ENCODE measurements at places on chromosomes 3 and 15.

GRCh38 chr3:58622436-58622835, 44.1 kb downstream of the FAM3D start:
- DNase-seq, result no peak

- DNase-seq, result peak; percentile 54
These were observed 77.1 kb downstream of the WDR76 start for GRCh38 chr15:43903864-43904290.

GRCh38 chr3:175422744-175423143, 563.6 kb downstream of the NAALADL2 start:
- DNase-seq, result no peak

DNA sequence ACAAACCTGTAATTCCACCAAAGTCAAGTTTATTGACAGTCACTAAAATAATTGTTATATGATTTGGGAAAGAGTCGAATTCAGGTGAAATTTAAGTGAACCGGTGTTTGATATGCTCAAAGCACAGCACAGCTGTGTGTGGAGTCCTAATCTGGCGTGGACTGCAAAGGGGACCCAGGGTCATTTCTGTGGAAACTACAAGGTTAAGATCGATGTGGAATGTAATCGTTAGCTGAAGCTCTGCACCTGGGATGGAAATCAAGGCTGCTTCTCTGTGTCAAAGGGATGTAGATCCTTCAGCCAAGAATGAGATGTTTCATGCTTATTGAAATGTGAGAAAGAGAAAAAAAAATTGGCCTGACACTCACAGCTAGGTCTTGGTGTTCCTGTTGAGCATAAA, 1.6 kb upstream of the ELP6 start:
- DNase-seq, result no peak

DNA sequence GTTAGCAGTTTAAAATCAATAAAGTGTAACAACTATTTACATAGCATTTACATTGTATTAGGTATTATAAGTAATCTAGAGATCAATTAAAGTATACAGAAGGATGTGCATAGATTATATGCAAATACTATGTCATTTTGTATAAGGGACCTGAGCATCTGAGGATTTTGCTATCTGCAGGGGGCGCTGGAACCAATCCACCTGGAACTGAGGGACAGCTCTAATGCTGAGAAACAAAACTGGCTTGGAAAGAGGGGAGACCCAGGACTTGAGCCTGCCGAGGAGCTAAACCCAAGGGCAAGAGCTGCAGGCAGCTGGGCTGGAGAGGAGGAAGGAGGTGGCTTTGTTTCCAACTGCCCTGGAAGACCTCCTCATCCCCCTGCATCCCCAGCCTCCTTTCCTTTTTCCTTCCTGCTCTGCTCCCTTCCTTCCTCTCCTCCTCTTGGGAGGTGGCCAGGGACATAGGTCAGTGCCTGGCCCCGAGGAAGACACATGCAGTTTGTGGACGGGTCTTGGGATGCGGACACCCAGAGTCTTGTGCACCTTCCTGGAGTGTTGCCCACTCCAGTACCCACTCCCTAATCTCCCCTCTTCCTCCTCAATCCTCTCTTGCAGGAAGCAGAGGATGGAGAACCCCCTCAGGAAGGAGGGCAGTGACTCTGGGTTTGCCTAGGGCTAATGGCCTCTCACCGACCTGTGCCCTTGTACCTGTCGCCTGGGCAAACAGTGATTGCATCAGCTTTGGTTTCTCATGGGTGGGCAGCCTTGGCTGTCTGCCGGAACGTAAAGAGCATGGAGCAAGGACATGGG, 825 bp upstream of the RTP3 start:
- DNase-seq, result peak; percentile 57

DNA sequence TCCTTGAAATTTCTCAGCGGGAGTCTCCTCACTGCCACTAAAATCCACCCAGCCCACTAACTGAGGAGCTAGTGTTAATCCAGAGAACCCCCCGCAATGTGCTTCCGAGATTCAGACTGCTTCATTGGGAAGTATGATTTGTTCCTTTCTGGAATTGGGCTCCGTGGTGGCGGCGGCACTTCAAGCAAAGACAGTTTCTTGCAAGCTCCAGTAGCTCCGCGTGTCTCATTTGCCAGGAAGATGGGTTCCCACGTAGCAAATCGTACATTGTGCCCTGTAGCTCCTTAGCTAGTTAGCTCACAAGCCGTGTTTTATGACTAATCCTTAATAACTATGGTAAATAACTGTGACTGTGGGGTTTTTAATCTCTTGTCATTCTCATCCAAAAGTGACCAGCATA, 45.4 kb downstream of the SLC6A1 start:
- DNase-seq, result no peak

GRCh38 chr3:66466606-66467270, 34.1 kb downstream of the LRIG1 start:
- DNase-seq, result no peak

- no peak for DNase-seq
These were observed 1113.2 kb downstream of the IGSF11 start for GRCh38 chr3:117921411-117921810.

GRCh38 chr3:77207753-77208152, 167.9 kb downstream of the ROBO2 start:
- DNase-seq, result no peak

DNA sequence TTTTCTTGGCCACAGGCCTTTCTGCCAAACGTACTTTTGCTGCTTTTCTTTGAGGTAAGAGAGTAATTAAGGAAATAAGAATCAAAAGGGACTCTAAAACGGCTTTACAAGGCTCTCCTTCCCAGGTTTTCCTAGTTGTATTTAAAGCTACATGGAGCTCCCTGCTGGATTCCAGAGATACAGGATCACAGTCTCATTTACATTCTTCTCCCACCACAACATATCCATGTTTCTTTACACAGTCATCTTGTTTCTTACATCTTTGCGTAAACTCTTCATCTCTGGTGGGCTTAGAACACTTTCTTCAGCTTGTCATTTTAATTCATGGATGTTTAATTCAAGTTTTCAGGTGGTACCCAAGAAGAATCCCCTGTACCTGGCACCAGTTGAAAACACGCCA, 117.6 kb upstream of the BFSP2 start:
- no peak for DNase-seq

- DNase-seq, result no peak
These were observed 210.4 kb downstream of the NECTIN3 start for GRCh38 chr3:111282024-111282423.

DNA sequence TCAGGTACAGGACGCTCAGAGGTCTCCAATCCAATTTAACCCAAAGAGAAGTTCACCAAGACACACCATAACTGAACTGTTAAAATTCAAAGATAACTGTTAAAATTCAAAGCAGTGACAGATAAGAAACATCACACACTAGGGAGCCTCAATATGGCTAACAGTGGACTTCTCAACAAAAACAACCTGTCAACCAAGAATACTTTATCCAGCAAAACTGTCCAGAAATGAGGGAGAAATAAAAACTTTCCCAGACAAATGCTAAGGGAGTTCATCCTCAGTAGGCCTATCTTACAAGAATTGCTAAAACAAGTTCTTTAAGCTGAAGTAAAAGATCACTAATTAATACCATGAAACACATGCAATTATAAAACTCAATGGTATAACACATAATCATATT, 36.3 kb upstream of the MYLK start:
- DNase-seq, result no peak

GRCh38 chr3:35184775-35185174, 454.6 kb upstream of the ARPP21 start:
- no peak for DNase-seq

DNA sequence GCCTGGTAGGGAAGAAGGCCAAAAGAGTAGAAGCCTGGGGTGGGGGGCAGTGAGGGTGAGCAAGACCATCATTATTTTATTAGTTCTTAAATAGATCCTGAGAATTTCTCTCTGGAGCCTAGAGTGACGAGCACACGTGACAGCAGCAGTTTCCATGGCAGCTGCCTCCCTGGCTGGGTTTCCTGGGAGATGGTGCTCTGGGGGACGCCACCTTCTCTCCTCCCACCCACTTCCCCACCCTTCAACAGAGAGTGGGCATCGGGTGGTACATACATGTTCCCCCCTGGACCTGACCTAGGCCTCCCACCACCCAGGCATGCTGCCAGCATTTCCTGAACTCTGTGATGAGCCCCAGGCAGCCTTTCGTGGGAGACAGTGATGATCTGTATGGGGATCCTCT, 12.9 kb downstream of the CELF6 start:
- DNase-seq, result no peak

DNA sequence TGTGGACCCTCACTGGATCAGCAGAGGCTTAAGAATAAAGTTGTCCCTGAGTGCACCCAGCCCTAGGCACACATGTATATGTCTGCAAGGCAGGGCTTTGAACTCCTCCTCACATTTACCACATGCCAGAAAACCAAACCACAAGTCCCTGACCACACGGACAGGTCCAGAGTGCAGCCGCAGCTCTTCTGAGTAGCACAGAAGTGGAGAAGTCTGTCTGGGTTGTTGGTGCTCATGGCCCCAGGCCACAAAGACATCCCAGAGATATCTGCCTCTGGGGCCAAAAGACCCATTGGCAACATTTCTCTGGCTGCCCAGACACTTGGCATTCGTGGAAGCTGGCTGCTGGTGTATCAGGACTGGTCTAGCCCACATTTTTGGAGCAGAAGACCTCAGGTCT, 17.4 kb downstream of the SUSD5 start:
- no peak for DNase-seq

GRCh38 chr15:86840996-86841395, 761.3 kb downstream of the AGBL1 start:
- DNase-seq, result no peak

DNA sequence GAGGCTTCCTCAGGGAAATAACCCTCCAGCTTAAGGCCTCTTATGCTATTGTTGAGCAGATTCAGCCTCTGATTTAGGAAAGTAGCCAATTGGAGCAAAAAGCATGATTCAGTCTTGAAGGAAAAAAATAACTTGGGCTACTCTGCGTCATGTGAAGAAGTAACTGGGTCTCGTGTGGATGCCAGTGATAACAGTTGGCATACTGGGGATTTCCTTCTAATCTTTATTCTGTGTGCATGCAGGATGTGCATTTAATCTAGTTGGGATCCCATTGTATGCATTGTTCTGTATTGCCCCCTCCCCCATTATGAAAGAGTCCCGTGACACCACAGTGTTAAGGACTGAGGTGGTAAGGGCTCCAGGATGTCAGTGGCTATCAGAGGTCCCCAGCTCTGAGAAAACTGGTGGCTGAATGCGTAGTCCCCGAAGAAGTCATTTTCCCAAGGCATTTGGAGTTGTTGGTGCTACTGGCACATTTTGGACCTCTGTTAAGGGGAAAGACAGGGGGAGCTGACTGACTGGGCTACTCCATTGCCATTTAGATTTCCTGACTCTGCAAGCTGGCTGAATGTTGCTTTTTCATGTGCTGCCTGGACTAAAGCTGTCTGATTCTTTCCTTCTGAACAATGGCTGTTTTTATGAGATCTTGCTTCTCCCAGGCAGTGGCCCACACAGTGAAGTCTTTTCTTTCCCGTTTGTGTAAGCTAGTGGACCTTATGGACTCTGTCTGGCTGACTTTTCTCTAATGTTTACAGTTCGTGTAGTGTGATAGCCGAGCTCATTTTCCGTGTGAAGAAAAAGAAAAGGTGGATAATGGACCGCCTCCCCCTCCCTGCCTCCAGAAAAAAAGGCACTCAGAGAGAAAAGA, 38.4 kb upstream of the TRAK1 start:
- no peak for DNase-seq

GRCh38 chr3:127491909-127492308, 98.6 kb downstream of the TPRA1 start:
- no peak for DNase-seq

- no peak for DNase-seq
These were observed 5.0 kb downstream of the JMJD7 start for GRCh38 chr15:41832875-41833274.

GRCh38 chr15:23069496-23070166, 30.3 kb upstream of the TUBGCP5 start:
- no peak for DNase-seq

GRCh38 chr3:98890181-98890835, 11.2 kb downstream of the DCBLD2 start:
- no peak for DNase-seq
